ENCODE measurements at places on chromosomes 12 and 14. TPM values are rescaled to one million over a fixed set of nuclear protein-coding genes. Genes with fewer than 3 reads are reported as not detected.

DNA sequence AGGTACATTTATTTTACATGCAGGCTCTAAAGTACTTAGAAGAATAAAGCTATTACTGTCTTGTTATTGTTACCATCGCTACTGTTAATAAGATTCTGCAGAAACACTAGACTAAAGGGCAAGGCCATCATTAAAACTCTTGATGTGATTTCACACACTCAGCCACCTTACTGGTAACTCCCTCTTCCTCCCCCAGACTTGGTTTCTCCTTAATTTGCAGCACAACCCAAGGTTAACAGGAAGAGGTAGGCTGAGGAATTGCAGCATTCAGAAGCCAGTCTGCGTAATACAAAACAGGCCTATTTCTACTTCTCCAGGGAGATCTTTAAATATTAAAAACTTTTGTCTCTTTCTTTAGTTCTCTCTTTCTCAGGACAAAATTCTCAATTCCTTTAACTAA is 210.3 kb downstream of the BTG1 start:
- peaks cover 3% of the 10 kb centered on the region for H3K4me1 ChIP-seq
- DNase-seq: no peak

DNA sequence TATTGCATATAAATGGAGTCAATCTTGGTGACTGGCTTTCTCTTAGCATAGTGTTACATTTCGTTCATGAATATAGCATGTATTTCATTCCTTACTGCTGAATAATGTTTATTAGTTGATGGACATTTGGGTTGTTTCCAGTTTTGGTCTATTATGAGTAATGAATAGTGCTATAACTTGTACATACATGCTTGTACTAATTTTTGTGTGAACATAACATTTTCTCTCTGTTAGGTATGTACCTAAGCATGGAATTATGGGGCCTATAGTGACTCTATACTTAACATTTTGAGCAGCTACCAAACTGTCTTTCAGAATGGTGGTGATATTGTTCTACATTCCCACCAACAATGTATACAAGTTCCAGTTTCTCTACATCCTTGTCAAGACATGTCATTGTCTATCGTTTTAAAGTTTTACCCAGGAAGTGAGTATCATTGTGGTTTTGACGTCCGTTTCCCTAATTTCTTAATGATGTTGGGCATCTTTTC is 23.1 kb downstream of the ATP2A2 start:
- peaks cover 15% of the 10 kb centered on the region for H3K4me1 ChIP-seq
- peaks cover 40% of the 10 kb centered on the region for H3K36me3 ChIP-seq
- H3K4me3 ChIP-seq: no peak overlapping the region
- no peaks in the 10 kb centered on the region for H3K27me3 ChIP-seq

DNA sequence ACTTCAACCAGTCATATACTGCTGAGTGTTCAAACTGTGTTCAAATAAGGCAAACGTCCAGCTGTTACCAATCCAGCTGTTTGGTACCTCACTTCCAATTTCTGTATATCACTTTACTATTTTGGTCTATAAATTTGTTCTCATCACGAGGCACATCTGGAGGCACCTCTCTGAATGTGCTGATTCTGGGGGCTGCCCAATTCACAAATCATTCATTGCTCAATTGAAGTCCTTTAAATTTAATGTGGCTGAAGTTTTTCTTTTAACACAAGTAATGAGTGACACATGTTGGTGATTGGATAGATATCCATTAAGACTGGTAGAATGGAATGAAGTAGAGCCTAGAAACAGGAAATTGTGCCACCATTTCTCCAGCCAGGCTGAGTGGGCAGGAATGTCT is 617.0 kb upstream of the TMEM132C start:
- no peaks in the 10 kb centered on the region for H3K27me3 ChIP-seq
- no peaks in the 10 kb centered on the region for H3K36me3 ChIP-seq
- no peak overlapping the region for H3K27ac ChIP-seq
- H3K4me3 ChIP-seq: no peak overlapping the region

DNA sequence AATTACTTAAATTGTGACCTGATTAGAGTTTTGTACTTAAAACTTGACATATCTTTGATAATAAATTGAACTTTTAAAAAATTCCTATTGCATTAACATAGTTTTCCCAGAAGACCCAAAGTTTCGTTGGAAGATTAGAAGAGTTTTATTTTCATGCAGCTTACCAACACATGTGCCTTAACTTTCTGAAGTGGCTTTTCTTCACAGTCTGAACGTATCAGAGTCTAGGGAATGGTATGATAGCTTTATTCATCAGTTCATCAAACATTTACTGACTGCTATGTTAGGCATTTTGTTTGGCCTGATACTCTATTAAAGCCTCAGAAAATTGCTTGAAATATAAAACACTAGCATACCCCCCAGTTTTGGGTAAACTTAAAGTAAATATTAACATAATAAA is 65.2 kb downstream of the MARK3 start:
- peaks cover 4% of the 10 kb centered on the region for H3K36me3 ChIP-seq
- H3K27me3 ChIP-seq: no peaks in the 10 kb centered on the region
- H3K4me1 ChIP-seq: peaks cover 18% of the 10 kb centered on the region
- H3K27ac ChIP-seq: no peak overlapping the region
- no peak for DNase-seq

DNA sequence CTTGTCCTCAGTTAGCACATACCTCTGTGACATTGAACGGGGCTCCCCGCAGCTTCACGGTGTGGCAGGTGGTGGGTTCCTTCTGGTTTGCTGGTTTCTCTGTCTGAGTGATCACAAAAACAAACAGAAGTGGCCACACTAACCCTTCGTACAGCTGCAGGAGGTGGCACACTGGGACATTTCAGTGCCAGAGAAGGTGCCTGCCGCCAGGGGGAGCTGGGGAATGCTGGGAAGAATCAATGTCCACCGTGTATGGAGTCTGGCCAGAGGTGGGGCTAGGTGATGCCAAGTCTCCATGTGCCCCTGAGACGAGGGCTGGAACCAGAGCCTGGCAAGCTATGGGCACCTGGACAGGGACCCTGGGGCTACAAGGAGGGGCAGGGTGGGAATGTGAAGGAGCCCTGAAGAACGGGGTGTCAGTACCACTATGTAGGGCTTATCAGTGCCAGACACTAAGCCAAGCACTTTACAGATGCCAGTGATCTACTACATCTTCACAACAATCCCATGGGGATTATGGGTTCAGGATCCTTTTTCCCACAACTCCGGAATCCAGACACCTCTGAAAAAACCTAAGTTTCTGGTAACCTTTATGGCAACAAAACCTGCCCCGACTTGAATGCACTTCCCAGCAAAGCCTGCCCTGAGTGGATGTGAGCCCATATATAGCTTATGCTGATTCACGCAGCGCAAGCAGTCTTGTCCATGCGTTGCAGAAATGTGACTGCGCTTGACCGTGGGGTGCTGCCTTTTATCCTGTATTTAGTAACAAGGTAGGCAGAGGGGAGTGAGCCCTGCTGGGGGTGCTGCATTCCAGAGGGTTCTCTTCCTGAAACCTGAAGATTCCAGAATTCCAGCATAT is 10.8 kb downstream of the RBM19 start:
- DNase-seq: peak; percentile 18
- peaks cover 7% of the 10 kb centered on the region for H3K36me3 ChIP-seq
- H3K4me3 ChIP-seq: no peak overlapping the region
- H3K4me1 ChIP-seq: no peaks in the 10 kb centered on the region

GRCh38 chr14:88017535-88017934 is 12.6 kb downstream of the GPR65 start:
- H3K4me3 ChIP-seq: no peak overlapping the region
- no peak for DNase-seq
- H3K4me1 ChIP-seq: no peaks in the 10 kb centered on the region

LHX5 gene
- not detected for total RNA-seq

All from cardiac muscle cell (in vitro differentiated cells and primary cell).